ENCODE measurements at places on chromosomes 7 and 10.

GRCh38 chr7:34091321-34091917, 186.1 kb downstream of the BMPER start:
- no peak for DNase-seq

- DNase-seq: no peak
Measured at GRCh38 chr7:26305090-26305868, 13.6 kb downstream of the SNX10 start.

GRCh38 chr7:138967159-138967558, 14.0 kb downstream of the KIAA1549 start:
- DNase-seq: no peak

GRCh38 chr10:30431435-30431911, 2.5 kb upstream of the MAP3K8 start:
- DNase-seq: no peak

GRCh38 chr10:47452495-47453140, 31.3 kb downstream of the ANXA8 start:
- no peak for DNase-seq

DNA sequence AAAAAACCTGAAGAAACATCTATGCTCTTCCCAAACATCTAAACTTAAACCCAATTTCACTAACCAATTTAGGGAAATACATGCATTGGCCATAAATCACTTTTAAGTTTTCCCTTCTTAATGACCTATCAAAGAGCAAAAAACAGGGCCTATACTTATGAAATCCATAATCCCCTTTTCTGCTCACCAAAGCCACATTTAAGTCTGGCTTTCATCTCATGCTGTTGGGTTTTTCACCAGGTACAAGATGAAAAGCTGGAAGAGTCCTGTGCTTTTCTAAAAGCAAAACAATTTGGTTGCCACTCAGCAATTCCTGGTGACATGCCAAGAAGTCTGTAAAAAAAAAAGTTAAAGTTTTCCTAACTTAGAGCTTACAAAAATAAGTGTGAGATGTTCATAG, 92.6 kb downstream of the HPSE2 start:
- no peak for DNase-seq

- no peak for DNase-seq
Measured at GRCh38 chr10:106930751-106931150, 233.8 kb downstream of the SORCS1 start.

DNA sequence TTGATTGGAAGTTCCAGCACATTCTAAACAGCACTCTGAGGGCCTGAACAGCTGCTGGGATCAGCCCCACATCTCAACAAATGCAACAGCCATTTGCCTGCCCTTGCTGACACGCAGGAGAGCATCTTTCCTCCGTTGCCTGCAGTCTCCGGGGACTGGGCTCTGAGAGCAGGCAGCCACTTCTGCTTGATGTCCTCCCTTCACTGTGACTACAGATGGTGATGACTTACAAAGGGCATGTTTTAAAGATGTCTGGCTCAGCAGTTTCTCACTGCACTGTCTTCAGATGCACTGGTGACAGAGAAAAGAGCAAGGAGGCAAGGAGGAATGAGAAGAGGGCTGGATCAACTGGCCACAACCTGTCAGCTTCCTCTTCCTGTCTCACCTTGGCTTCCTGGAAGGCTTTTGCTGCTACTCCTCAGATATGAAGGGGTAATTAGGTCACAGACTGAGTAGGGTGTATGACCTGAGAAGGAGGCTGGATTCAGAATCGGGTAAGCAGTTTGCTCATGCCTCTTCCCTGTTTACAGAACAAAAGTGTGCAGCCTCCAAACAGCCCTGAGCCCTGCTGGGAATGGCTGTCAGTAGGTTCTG, 143.5 kb upstream of the GHITM start:
- DNase-seq: no peak

- no peak for DNase-seq
Measured at GRCh38 chr7:116384936-116385635, 114.5 kb upstream of the CAV2 start.

DNA sequence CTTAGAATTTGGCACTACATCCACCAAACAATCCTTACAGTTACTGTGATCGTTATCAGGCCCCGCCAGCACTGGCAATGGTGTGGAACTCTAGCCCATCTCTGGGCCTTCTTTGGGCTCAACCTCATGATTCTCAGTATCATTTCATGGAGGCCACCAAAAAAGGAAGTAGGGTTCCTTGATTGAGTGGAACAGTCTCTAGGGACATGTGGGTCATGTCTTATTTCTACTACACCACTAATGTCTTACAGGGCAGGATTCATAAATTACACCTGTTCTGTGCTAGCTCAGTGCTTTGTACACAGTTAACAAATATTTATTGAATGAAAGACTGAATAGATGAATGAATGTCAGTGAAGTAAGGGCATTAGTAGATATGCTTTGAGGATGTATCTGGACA, 53.9 kb downstream of the AP3M1 start:
- DNase-seq: no peak

DNA sequence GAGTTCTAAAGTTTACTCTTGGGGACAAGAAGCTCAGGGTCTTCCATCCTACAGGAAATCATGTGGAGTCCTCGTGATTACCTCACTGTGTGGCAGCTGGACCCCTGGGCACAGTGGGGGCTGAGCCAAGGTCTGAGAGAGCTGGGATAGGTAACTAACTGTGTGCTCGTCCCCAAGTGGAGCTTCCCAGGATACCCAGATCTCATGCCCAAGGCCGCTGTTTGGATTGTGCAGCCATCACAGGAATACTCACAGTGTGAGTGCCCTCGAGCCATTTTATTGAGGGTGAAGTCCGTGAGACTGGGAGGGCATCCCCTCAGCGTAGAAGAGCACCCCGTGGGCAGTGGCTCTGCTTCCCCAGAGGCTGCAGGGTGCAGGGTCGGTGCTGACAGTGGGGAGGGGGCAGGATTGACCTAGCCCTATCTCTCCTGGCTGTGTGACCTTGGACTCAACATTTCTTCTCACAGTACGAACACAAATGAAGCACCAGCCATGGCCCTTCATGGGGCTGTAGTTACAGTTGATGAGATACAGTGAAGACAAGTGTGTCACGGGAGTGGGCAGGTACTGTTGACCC, 69.6 kb upstream of the LEP start:
- DNase-seq: no peak
